ENCODE measurements at places on chromosomes 12 and 14. TPM values are rescaled to one million over a fixed set of nuclear protein-coding genes. Genes with fewer than 3 reads are reported as not detected.
A peak's percentile ranks its signal among the peaks of the same experiment; 100 is the strongest.

The CAND1 gene
- 159 TPM for total RNA-seq

- H3K27me3 ChIP-seq: 0 out of 2 replicates have a peak, but pooled peaks cover 12% of the 10 kb centered on the region
- H3K4me3 ChIP-seq: no peak overlapping the region
- H3K36me3 ChIP-seq: no peaks in the 10 kb centered on the region
- no peak for DNase-seq
- H3K27ac ChIP-seq: no peak overlapping the region
These were observed 21.5 kb downstream of the PAX9 start for GRCh38 chr14:36683083-36683724.

GRCh38 chr12:124289634-124290600 lies 5.0 kb upstream of the RFLNA start:
- no peaks in the 10 kb centered on the region for H3K36me3 ChIP-seq
- peak; percentile 51 for DNase-seq
- H3K4me1 ChIP-seq: peaks cover 35% of the 10 kb centered on the region
- peak overlapping the region; percentile 71 for H3K27ac ChIP-seq
- H3K4me3 ChIP-seq: peak overlapping the region; percentile 50

DNA sequence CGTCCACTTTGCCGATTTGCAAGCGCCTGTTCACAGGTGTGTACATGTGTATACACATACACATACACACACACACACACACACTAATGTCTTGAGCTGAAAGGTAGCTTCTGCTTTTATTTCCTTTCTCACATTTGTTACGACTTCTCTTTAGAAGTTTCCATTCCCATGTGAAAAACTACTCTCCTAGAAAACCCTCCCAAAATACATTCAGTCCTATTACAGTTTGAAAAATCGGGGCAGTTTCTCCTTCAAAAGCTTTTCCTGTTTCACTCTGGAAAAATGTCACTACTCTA lies 3.9 kb downstream of the BLTP3B start:
- no peak overlapping the region for H3K27ac ChIP-seq
- no peaks in the 10 kb centered on the region for H3K27me3 ChIP-seq
- DNase-seq: no peak
- H3K36me3 ChIP-seq: no peaks in the 10 kb centered on the region
- H3K4me1 ChIP-seq: no peaks in the 10 kb centered on the region
